ENCODE measurements at places on chromosomes 12 and 14.

DNA sequence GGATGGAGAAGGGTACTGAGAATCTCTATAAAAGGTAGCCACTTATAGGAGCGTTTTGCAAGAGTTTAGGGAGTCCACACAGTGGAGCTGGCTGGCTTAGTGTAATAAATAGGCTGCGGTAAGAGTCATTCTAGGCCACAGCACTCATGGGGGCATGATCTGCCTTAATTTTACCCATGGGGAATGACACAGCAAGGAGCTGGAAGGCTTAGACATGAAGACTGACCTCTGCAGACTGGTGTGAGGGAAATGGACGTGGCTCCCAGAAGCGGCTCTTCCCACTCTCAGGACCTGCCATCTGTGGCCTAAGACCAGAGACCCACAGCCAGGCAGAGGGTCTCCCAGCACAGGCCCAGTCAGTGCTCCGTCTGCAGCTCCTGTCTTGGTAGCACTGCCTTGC, 173.3 kb downstream of the PPM1H start:
- DNase-seq: no peak

DNA sequence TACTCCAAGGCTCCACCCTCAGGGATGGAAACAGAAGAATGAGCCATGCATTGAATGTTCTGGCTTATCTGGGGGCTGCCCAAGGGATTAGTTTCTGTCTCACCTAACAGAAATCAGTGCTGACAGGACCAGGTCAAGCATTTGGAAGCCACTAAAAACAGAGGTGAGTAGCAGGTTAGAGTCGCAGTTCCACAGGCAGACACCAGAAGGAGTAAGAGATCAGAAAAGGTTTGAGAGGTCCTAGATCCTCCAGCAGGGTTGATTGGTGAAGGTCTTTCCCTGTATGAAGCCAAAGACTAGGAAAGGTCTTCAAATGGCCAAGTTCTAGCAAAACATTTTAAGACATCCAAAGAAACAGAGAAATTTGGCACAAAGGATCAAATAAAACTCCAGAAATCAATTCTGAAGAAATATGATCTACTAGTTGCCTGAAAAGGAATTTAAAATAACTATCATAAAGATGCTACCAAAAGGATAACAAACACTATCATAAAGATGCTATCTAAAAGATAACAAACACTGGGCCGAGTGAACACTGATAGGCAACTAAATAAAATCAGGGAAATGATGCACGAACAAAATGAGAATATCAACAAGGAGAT, 19.5 kb upstream of the TTC9 start:
- peak; percentile 33 for DNase-seq

DNA sequence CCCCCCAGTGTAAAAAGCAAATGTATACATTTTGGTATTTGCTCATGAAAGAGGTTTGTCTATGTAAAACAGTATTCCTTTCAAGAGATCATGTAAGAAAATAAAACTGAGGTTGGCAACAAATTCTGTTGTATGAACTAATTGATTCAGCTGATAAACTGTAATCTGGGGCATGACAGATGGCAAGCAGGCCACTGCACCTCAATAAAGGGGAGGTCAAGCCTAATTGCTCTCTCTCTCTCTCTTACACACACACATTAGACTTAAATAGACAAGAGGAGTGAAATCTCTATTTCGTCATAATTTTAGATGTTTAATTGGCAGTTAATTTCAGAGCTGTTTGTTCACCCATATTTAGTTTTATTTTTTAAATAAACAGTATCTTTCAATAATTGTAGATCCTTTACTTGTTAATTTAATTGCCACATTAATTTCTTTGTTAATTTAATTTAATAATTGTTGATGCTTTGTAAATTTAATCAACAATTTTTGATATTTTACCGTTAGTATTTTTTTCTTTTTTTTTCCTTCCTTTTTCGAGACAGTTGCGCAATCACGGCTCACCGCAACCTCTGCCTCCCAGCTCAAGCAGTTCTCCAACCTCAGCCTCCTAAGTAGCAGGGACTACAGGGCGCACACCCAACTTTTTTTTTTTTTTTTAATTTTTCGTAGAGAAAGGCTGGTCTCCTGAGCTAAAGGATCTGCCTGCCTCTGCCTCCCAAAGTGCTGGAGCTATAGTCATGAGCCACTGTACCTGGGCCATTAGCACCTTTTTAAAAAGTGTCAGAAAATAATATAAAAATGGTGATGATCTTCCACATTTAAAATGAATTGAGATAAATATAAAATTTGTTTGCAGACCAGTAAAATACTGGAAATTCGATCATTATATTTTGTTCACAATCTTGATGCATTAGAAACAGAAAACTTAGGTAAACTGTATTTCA, 577.7 kb downstream of the SLC16A7 start:
- DNase-seq: no peak

DNA sequence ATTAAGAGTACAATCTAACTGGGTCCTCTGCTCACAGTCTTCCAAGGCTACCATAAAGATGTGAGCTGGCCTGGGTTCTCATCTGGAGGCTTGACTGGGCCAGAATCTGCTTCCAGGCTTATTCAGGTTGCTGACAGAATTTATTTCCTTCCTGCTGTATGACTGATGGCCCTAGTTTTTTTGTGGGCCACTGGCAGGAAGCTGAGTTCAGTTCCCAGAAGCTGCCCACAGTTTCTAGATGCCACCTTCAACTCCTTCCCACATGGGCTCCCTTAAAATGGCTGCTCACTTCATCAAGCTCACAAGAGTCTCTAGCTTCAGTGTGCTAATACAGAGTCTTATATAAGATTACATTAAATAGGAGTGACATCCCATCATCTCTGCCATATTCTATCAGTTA, 121.7 kb upstream of the CAND1 start:
- no peak for DNase-seq

GRCh38 chr14:87286191-87286590, 706.8 kb downstream of the GALC start:
- no peak for DNase-seq

DNA sequence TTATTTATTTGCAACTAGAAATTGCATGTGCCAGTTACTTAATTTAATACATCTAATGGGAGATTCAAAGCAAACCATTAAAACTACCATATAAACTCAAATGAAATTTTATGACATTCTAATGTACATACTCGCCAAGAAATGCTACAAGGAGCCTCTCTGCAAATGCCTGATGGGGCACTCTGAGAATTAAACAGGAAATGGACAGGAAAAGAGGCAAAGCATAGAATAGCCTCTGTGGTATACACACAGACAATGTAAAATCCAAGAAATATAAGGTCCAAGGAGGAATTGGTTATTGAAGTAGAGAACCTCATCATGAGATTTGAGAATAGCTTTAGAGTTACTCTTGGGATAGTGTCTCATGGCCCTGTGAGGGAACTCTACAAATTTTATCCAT, 41.2 kb downstream of the RAB21 start:
- DNase-seq: no peak

- no peak for DNase-seq
These were observed 29.9 kb downstream of the PLEKHG7 start for GRCh38 chr12:92732716-92733115.

- DNase-seq: no peak
These were observed 110.1 kb downstream of the SAMD4A start for GRCh38 chr14:54676812-54677708.

- DNase-seq: no peak
These were observed 148.4 kb upstream of the PLEKHG7 start for GRCh38 chr12:92554158-92555073.

DNA sequence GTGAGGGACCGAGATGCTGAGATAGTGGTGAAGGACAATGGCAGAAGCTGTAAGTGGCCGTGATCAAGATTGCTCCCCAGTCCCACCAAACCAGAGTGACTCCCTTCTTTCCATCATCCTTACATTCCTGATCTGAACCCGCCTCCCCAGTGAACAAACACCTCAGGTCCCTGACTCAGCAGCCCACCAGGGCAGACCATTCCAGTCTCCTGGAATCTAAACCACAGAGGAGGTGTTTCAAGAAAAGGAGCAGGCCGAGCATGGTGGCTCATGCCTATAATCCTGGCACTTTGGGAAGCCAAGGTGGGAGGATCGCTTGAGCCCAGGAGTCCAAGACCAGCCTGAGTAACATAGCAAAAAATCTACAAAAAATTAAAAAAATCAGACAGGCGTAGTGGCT, 6.6 kb downstream of the ERBB3 start:
- DNase-seq: no peak

GRCh38 chr12:16310934-16311333, 33.4 kb upstream of the SLC15A5 start:
- DNase-seq: no peak

DNA sequence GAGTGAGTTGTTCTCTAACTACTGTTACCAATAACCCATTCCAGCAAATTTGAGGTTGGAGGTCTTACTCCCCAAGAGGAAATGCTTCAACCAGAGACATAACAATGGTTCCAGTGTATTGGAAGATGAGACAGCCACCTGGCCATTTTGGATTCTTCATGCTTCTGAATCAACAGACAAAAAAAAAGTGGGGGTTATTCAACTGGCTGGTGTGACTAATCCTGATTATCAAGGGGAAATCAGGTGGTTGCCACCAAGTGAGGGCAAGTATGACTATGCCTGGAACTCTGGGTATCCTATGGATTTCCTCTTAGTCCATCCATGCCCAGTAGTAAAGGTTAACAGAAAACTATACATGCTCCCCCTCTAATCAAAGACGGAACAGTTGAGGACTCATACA, 29.9 kb upstream of the ZNF641 start:
- no peak for DNase-seq

GRCh38 chr12:106994579-106995220, 7.8 kb upstream of the MTERF2 start:
- no peak for DNase-seq

- DNase-seq: no peak
These were observed 91.8 kb downstream of the DUSP16 start for GRCh38 chr12:12470751-12471306.

- DNase-seq: no peak
These were observed 14.3 kb upstream of the CORO1C start for GRCh38 chr12:108745641-108746040.

GRCh38 chr14:79118291-79118690, 948.1 kb downstream of the NRXN3 start:
- DNase-seq: no peak

DNA sequence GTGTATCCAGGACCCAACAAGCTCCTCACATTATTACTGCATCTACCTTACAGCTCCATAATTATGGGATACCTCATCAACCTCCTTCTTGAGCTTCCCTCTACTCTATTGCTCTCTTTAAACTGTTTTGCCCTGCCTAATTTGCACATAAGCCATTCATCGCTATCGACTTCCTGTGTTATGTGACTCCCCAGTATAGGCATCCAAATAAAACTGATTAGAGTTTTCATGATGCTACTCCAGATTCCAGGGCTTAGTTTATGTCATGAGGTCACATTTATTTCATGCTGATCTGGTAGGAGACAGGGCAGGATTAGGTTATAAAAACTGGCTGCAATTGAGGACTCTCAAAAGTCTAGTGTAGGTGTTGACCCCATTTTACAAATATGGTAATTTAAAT, 569.9 kb upstream of the MGAT4C start:
- DNase-seq: no peak

- DNase-seq: peak; percentile 16
These were observed 891.1 kb downstream of the TMEM121 start for GRCh38 chr14:106417224-106418049.

GRCh38 chr12:34354239-34355200, 332.2 kb downstream of the ALG10 start:
- no peak for DNase-seq

DNA sequence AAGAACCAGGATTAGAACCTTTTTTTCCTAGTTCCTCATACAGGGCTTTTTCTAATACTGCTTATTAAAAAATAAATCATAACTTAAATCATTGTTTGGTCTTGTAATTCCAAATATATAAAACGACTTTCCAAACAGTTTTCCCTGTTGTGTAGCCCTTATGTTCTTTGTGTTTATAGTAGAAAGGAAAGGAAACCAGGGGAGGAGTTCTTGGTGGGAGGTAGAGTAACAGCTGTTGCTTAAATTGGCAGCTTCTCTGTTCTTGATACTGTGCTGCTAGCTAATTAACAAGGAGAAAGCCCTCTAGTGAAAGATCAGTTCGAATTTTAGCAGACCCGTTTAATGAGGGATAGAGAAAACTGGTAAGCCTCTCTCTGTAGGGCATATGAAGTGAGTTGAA, 15.0 kb downstream of the SRP54 start:
- no peak for DNase-seq

GRCh38 chr12:57449375-57449774, 5.7 kb upstream of the INHBE start:
- no peak for DNase-seq

- DNase-seq: no peak
These were observed 47.3 kb downstream of the DAD1 start for GRCh38 chr14:22541721-22542120.

DNA sequence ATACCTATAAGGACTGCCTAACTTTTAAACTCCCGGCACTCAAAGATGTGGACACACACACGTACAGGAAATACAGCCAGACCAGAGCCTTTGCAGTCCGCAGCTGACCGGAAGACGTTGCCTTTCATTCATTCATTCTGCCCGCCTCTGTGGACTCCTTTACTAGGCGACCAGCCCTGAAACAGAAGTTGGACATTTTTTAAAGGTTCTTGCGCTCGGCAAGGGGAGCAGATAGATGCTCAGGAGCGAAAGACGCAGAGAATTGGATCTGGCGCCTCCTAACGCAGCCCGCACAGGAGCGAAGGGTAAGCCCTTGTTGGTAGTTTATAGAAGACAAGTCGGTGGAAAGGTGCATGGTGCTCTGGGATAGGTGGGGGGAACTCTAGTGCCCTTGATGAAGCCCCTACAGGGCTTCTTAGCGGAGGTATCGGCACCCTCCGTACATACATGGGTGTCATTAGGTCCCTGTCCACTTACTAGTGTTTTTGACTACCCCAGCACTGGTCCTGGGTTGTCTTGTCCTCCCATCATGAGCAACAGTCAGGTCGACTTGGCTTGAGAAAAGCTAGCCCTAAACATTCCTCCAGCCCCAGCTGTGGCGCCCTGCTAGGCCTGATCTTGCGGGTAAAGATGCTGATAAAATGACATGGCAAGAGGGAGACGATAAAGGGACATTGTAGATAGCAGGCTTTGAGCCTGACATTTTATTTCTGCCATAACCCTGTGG, at the start of gene KDM2B:
TSS of gene KDM2B (minus strand) at position 65 of the 727 bp plus-strand sequence. CDS start 112 bp downstream, outside the sequence.
- DNase-seq: peak; percentile 25

DNA sequence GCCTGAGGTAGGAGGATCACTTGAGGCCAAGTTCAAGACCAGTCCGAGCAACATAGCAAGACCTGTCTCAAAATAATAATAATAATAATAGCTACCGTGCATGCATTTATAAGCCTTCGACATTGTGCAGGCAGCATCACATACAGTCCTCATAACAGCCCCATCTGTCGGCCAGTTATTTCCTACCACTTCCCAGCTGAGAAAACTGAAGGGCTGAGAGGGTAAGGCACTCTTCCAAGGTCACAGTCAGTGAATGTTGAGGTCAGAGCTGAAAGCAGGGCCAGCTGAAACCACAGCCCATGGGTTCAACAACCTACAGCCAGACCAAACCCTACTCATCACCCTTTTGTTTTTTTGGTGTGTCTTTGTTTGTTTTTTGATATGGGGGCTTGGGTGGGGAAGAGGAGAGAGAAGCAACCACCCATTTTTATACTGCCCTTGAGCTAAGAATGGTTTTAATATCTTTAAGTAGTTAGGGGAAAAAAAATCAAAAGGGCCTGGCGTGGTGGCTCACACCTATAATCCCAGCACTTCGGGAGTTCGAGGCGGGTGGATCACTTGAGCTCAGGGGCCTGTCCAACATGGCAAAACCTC, 16.8 kb upstream of the ITPK1 start:
- no peak for DNase-seq

Data from nephron progenitor cell (in vitro differentiated cells).